Stimulated activated CD4-positive, alpha-beta T cell treated with anti-CD3 and anti-CD28 coated beads, Interleukin-1b, Interleukin-23, amount 100 ng/mL, for 24 hours (primary cell): ENCODE measurements at places on chromosomes 11 and 22.

GRCh38 chr11:124807201-124807600 lies 7.0 kb upstream of the MSANTD2 start:
- DNase-seq: no peak

DNA sequence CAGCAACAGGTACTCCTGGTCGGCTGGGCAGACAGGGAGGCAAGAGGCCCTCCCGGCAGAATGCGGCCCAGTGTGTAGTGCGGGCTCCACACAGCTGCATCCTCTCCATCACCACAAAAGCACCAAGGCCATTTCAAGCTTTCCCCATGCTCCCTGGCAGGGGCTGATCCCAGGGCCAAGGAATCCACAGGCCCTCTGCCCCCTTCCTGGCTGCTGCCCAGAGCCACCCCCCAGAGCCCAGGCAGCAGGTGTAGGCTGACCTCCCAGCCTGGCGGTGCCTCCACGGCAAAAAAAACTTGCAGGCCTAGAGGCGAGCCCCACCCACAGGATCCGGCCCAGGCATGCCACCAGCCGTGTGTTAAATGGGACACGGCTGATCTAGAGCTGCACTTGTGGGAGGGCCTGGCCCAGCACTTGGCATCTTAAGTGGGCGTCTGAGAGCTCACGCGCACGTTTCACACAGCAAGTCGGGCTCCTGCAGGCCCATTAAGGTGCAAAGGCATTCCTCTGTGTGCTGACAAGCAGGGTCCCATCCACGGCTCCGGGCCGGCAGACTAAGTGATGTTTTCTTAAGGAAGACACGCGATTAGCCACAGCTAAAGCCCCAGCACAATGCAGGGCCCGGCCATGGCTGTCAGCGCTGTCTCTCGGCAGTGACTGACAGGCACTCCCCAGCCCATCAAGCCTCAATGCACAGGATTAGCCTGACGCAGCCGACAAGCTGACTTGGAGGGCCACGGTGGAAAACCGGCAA lies 19.8 kb upstream of the GNB1L start:
- no peak for DNase-seq

- no peak for DNase-seq
These were observed 13.4 kb downstream of the KDELR3 start for GRCh38 chr22:38481162-38481870.

DNA sequence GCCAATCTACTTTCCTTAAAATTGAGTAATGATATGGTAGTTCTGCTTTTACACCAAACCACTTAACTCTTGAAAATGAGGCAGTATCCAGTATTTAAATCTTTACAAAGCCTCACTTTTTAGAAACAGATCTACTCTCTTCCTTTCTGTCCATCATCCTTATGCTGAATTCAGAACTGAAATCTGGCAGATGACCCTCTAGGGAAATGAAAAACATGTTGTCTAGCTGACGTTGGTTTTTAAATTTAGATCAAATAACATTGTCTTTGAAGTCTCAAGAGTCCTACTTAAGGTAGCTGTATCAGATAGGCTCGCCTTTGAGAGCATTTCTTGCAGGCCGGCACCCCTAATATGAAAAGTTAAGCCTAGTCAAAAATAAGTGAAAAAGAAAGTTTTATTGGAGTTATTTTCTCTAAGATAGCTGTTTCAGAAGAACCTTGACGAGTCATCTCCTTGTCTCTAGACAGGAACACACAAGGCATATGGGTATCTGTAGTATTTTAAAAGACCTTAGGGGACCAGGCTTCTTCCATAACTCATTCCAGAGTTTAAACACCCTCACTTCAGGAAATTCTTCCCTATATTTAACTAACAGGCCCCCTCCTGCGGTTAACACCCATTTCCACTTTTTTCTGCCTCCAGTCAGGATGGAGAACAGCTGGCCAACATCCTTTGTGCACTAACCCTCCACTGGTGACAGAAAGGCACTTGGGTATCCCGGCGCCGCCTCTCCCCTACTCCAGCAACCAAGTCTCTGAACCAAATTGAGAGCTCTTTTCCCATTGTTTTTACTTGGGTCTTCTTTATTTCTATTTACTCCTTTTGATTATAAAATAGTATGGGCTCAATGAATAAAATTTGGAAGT lies 81.2 kb downstream of the WNT11 start:
- no peak for DNase-seq

DNA sequence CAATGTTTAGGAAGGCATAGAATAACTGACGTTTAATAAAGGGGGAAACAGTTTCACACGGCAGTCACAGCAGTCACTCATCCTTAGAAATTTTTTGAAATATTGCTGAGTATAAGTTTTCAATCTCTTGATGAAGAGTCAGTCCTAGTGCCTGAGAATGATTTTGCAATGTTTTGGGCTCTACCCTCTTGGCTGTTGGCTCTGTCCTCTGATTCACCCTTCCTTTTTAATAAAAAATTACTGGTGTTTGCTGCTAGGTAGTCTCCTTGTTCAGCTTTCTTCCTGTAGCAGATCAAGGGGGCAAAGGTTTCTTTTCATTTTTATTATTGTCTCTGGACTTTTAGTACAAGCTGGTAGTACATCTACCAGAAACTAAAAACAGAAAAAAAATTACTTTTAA lies 194.3 kb upstream of the ANO3 start:
- DNase-seq: no peak

DNA sequence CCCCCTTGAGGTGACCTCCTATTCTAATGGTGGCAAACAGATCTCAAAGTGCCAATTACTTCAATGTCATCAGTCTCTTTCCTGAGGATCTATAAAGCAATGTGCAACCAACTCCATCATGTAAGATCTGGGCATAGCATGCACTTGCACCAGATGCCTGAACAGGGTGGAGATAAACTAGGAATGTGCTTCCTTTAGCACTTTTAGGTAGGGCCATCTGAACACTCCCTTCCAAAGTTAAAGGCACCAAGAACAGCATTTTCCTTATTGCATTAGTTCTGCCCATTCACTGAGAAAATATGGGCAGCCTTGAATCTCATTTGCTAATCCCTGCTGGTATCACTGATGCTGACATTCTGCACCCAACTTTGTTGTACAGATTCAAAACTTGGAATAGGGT lies 112.0 kb downstream of the SGSM3 start:
- no peak for DNase-seq

DNA sequence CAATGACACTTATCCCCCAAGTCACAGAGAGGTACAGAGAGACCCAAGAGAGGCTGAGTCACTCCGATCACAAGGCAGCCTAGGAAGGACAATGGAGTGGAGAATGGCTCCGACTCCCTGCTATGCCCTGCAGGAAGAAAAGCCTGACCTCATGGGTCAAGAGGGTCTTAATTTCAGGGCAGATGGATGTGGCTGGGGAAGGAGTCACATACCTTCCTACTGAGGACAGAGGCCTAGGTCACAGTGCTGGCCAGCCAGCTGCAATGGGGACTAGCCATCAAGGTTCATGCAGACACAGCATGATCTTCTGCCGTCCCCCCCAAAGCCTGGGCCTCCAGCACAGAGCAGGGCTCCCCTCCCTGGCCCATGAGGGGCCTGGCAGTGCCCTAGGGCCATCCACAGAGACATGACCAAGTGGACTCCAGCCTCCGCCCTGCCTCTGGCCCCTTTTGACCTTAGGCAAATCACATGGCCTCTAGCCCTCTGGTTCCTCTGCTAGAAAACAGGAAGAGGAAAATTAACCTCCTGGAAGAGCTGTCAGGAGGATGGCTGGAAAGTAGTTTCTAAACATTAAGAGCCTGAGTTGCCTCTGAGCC lies 1.8 kb downstream of the ARRB1 start:
- DNase-seq: no peak

DNA sequence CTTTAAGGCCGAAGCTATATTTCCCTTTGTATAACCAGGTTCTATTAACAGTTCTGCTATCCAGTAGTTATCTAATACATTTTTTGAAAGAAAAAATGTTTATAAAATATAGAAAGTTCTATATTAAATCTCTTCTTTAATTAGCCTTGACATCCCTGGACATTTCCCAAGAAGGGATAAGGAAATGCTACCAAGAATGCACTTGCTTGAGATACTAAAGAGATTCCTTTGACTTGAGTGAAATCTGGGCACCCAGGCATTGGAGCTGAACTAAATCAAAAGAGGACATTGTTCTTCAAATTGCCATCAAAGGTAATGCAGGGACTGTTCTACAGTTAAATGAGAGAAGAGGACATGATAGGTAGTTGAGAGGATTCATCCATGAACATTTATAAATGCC lies 535.9 kb upstream of the FAT3 start:
- DNase-seq: no peak

GRCh38 chr22:44057401-44057987 lies 33.4 kb downstream of the PARVB start:
- DNase-seq: no peak

DNA sequence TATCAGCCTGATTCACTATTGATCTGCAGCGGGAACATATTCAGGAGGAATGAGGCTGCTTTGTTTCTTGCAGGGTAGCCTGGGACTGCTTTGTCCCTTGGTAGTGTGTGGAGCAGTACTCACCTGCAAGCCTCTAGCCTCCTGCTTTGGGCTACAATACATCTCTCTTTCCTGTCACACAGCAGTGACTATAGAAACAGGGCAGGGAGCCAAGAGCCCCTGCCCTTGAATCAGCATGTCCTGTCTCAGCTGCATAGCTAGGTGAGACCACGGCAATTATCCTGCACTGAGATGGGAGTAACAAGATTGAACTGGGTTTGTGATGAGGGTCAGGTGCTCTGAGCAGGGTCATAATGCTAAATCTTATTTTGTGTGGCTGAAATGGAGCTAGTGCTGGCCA lies 191.9 kb downstream of the NELL1 start:
- DNase-seq: no peak

DNA sequence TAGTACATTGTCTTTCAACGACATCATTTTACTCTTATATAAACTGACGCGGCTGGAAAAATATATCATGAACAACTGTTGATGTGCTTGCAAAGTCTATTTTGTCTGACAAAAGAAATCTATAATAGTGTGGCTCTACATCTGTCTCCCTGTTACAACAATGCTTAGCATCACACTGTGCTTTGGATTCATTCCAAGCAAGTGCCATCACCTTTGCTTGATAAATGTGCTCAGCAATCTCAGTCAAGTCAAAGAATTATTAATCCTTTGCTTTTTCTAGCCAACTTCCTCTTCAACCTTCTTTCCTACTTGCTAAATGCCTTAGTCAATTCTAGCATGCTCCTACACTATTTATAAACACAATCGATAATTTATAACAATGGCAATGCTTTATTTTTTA lies 140.5 kb downstream of the FCHSD2 start:
- no peak for DNase-seq

DNA sequence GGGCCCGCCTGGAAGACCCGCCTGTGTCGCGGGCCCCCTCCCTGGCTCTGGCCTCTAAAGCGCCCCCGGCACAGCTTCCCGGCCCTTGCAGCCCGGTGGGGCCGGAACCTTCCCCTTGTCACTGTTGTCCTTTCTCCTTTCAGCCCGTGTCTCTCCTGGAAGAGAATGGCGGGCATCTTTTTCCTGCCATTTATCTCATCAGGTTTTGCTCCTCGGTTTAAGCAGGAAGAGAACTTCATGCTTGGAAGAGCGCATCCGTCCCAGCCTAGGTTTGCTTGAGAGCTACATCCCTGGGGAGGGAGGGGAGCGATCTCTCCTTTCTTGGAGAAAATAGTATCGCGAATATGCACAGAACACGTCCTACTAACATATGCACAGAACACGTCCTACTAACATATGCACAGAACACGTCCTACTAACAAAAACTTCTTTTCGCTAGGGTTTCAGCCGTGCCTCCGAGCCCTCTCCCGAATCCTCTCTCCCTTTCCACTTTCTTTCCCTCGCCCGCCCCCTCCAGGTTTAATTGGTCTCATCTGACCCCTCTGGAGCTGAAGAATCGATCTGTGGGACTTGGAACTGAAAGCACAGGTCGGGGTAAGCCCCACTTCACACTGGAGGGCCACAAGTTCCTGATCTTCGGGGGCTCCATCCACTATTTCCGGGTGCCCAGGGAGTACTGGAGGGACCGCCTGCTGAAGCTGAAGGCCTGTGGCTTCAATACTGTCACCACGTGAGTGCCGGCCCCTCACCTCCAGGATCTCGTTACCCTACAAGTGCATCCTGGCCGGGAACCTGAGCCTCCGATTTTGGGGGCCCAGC lies 1.2 kb downstream of the GLB1L3 start:
- DNase-seq: no peak

DNA sequence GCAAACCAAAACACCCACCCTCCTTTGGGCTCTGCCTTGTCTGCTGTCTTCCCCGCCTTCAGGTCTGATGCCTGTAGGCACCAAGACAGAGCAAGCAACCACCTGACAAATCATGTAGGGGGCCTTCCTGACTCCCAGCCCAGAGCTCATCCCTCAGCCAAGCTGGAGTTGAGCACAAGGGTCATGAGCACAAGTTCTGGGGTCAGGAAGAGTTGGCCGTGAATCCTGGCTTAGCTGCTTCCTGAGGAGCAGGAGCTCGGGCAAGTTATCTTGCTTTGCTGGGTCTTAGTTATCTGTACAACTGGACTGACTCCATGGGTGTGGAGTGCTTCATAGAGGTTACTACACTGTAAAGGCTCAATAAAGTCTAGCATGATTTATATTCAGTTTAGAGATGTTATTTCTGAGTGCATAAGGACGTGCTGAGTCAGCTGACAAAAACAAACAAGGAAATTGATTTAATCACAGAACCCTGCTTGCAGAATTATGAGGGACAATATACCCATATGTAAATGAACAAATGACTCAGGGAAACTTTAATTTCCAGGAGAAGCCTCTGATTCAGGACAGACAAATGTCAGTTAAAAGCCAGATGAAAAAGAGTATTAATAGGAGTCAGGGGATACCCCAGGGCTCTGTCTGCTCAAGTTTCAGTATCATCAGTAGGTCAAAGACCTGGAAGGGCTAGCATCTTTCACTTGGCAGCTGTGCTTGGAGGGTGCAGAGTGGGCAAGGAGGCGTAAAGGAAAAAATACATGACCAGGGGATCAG lies 15.0 kb upstream of the APOA1 start:
- DNase-seq: no peak

GRCh38 chr11:39174196-39174595 lies 2285.3 kb downstream of the LRRC4C start:
- no peak for DNase-seq
